ENCODE measurements at places on chromosomes 16 and 17. TPM values are rescaled to one million over a fixed set of nuclear protein-coding genes. Genes with fewer than 3 reads are reported as not detected.
A peak's percentile ranks its signal among the peaks of the same experiment; 100 is the strongest.

SHMT1 gene
- 45.1 TPM for total RNA-seq

KRT36 gene
- not detected for total RNA-seq

- no peaks in the 10 kb centered on the region for H3K27me3 ChIP-seq
- peaks cover 29% of the 10 kb centered on the region for H3K36me3 ChIP-seq
- peak overlapping the region; percentile 97 for H3K27ac ChIP-seq
- DNase-seq, result peak; percentile 75
- H3K4me1 ChIP-seq, result peaks cover 20% of the 10 kb centered on the region
Observed at GRCh38 chr16:3444032-3444388, 530 bp downstream of the NAA60 start.

GRCh38 chr17:6523809-6524355 lies 32.5 kb downstream of the PITPNM3 start:
- DNase-seq, result no peak
- no peak overlapping the region for H3K4me3 ChIP-seq
- no peak overlapping the region for H3K27ac ChIP-seq
- H3K4me1 ChIP-seq, result no peaks in the 10 kb centered on the region
- H3K27me3 ChIP-seq, result no peaks in the 10 kb centered on the region
- H3K36me3 ChIP-seq, result no peaks in the 10 kb centered on the region

- no peaks in the 10 kb centered on the region for H3K27me3 ChIP-seq
- peaks cover 11% of the 10 kb centered on the region for H3K36me3 ChIP-seq
- DNase-seq, result no peak
- peaks cover 13% of the 10 kb centered on the region for H3K4me1 ChIP-seq
- no peak overlapping the region for H3K4me3 ChIP-seq
Observed at GRCh38 chr16:31085411-31085810, 3.3 kb downstream of the PRSS53 start.

GRCh38 chr17:57463103-57463885 lies 207.0 kb downstream of the MSI2 start:
- peak overlapping the region; percentile 82 for H3K27ac ChIP-seq
- DNase-seq, result peak; percentile 95
- no peaks in the 10 kb centered on the region for H3K27me3 ChIP-seq
- peaks cover 9% of the 10 kb centered on the region for H3K36me3 ChIP-seq

DNA sequence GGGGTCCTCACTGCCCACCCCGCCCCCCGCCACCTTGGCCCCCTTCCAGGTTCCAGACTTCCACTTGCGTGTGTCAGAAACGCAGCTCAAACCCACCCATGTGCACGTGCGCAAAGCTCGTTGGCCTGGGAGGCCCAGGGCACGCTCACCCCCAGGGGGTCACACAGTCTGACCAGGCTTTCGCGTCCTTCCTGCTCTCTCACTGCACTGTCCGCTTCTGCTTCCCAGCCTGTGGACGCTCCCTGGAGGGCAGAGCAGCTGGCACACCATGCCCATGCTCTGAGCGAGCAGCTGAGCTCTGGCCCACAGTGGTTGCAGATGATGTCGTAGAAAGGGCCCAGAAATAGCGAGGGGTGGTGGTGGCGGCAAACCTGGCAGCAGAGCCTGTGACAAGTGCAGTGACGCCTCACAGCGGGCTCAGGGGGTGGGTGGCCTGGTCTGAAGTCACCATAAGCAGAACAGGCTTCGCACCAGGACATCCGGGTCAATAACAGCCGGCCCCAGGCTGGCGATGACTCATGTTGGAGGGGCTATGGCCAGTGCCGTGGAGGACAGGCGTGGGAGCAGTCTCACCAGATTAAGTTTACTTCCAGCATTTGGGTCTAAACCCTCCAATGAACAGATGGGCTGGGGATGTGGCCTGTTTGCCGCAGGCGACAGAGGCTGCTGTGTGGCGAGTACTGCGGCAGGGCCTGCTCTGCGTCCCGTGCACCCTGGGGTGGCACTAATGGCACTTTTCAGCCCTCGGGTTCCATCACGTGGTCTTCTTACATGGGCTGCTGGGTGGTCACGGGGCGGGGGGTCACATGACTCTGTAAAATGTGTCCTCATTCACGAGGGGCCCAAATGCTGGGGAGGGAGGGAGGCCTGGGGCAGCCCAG lies 49.0 kb downstream of the NT5M start:
- no peak for DNase-seq
- no peak overlapping the region for H3K4me3 ChIP-seq
- no peak overlapping the region for H3K27ac ChIP-seq

All from activated CD8-positive, alpha-beta T cell treated with anti-CD3 and anti-CD28 coated beads for 36 hours (primary cell).